ENCODE measurements at places on chromosomes 1 and 21. TPM values are rescaled to one million over a fixed set of nuclear protein-coding genes. Genes with fewer than 3 reads are reported as not detected.

ZBTB8A gene
- 3.0 TPM for total RNA-seq

CFHR4 gene
- not detected for total RNA-seq

UTS2 gene
- total RNA-seq, result 0.17 TPM

SLC1A7 gene
- total RNA-seq, result not detected

CRP gene
- total RNA-seq, result not detected

RAB3B gene
- total RNA-seq, result 15.2 TPM

ARHGAP30 gene
- total RNA-seq, result not detected

BMP8B gene
- not detected for total RNA-seq

SERINC2 gene
- 119 TPM for total RNA-seq

SCAF4 gene
- 4.9 TPM for total RNA-seq

FMO3 gene
- 0.67 TPM for total RNA-seq

CFAP107 gene
- not detected for total RNA-seq

PPM1J gene
- 2.5 TPM for total RNA-seq

PTPN7 gene
- not detected for total RNA-seq

ADAMTSL4 gene
- 25.6 TPM for total RNA-seq

PIGK gene
- total RNA-seq, result 23.6 TPM

ADORA3 gene
- total RNA-seq, result not detected

KRTAP10-5 gene
- not detected for total RNA-seq

CCDC17 gene
- total RNA-seq, result under 0.01 TPM

FTCD gene
- total RNA-seq, result not detected

CCSAP gene
- total RNA-seq, result 6.1 TPM

SPAG17 gene
- total RNA-seq, result not detected

FAM110D gene
- total RNA-seq, result not detected

MED8 gene
- 72.6 TPM for total RNA-seq

CD48 gene
- not detected for total RNA-seq

DCST1 gene
- total RNA-seq, result not detected

REN gene
- 0.67 TPM for total RNA-seq

ANXA9 gene
- 0.30 TPM for total RNA-seq

C1orf141 gene
- not detected for total RNA-seq

PADI1 gene
- not detected for total RNA-seq
